ENCODE measurements at places on chromosomes 13 and 19. TPM values are rescaled to one million over a fixed set of nuclear protein-coding genes. Genes with fewer than 3 reads are reported as not detected.

The APOC4 gene
- not detected for polyA plus RNA-seq

The CRLF1 gene
- polyA plus RNA-seq, result 3.0 TPM

The ZNF534 gene
- polyA plus RNA-seq, result 0.66 TPM

The BRCA2 gene
- polyA plus RNA-seq, result 7.4 TPM

The POGLUT2 gene
- polyA plus RNA-seq, result 63.6 TPM

The PCDH20 gene
- 9.8 TPM for polyA plus RNA-seq

The GNA15 gene
- polyA plus RNA-seq, result 2.2 TPM

The ARHGAP33 gene
- polyA plus RNA-seq, result 23.5 TPM

The CGB7 gene
- 0.69 TPM for polyA plus RNA-seq

The ALG5 gene
- polyA plus RNA-seq, result 53.3 TPM

The ZNF816 gene
- polyA plus RNA-seq, result 15.2 TPM

The BEST2 gene
- polyA plus RNA-seq, result not detected

The RAX2 gene
- polyA plus RNA-seq, result not detected

The ENOX1 gene
- 8.4 TPM for polyA plus RNA-seq

The PCDH9 gene
- 13.2 TPM for polyA plus RNA-seq

The SYNE4 gene
- 10.0 TPM for polyA plus RNA-seq

The HAUS5 gene
- 26.0 TPM for polyA plus RNA-seq

The EFNB2 gene
- 129 TPM for polyA plus RNA-seq

The GRK1 gene
- polyA plus RNA-seq, result 0.20 TPM

The RFPL4AL1 gene
- not detected for polyA plus RNA-seq
